Calu3 (cell line): ENCODE measurements at places on chromosomes 5 and 9.

- no peak for DNase-seq
Observed at GRCh38 chr9:77935211-77935610, 96.4 kb downstream of the GNAQ start.

DNA sequence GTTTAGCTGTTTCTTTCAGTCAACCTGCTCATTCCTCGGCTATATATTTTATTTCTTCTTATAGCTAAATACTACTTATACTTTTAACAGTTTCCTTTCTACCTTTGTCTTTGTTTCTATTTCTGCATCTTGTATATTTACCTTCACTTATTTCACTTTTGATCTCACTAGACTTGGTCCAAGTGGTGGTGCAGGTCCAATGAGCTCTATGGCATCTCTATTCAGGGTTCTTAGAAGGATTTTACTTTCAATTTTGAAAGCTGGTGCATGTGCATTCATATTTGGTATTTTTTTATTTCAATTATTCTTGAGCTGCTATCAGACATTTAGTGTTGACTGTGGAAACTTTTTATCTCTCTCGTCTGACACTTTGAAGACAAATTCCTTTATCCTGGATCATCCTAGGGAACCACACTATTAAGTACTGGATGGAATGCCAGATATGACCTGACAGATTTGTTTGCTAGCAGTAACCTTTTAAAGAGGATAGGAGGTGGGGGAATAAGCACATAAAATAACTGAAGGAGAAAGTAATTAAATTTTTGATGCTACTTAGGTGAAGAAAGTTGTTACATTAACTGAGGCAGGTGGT, 123.1 kb upstream of the PJA2 start:
- DNase-seq = no peak

DNA sequence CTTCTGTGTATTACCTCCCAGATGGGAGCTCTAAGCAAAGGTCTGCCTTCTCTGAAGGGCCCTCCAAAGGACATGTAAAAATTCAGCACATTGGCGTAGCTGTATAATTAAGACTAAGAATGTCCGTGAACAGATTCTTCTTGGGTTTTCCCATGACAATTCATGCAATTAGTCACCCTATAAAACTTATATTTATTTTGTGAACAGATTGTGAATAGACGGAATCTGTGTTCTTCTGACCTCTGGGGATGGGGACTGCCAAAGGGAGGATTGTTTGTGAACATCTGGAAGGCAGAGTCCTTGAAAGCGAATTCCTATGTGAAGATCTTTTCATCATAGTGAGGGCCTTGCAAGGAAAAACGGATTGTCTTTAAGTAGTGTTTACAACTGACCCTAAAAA, 111.3 kb downstream of the EGFLAM start:
- DNase-seq = no peak

DNA sequence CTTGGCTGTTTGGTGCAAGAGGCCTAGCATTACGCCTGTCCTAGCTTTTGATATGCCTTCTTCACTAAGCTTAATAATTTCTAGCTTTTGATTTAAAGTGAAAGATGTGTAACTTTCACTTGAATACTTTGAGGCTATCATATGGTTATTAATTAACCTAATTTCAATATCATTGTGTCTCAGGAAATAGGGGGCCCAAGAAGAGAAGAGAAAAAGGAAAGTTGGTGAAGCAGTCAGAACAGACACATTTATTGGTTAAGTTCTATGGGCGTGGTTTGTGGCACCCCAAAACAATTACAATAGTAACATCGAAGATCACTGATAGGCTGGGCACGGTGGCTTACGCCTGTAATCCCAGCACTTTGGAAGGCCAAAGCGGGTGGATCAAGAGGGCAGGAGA, 40.9 kb upstream of the F2RL2 start:
- DNase-seq = no peak

DNA sequence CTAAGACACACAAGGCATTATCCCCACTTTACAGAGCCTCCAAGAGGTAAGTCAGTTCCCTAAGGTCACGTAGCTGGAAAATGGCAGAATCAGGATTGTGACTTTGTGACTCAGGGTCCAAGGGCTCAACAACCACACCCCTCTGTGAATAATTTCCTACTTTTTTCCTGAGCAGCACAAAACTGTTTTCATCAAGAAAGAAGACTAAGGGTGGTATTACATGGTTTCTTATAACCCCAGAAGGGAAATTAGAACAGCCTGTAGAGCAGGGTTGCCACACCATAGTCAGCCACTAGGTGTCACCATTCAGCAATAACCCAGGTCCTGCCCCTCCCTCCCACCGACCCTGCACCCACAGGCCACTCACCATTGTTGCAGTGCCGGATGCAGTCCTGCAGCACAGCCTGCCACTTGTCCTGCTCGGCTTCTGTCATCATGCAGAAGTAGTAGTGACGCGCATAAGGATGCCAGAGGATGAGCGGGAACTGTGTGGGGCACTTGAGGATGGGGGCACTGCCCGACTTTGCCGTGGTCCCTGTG, 72.1 kb downstream of the LRSAM1 start:
- DNase-seq = no peak

GRCh38 chr5:3325201-3325971, 270.2 kb upstream of the IRX1 start:
- DNase-seq = no peak
